CD4-positive, alpha-beta T cell treated with Interferon alpha-2 for 1 hour (primary cell): ENCODE measurements at places on chromosomes 7 and 10.
A peak's percentile ranks its signal among the peaks of the same experiment; 100 is the strongest.

DNA sequence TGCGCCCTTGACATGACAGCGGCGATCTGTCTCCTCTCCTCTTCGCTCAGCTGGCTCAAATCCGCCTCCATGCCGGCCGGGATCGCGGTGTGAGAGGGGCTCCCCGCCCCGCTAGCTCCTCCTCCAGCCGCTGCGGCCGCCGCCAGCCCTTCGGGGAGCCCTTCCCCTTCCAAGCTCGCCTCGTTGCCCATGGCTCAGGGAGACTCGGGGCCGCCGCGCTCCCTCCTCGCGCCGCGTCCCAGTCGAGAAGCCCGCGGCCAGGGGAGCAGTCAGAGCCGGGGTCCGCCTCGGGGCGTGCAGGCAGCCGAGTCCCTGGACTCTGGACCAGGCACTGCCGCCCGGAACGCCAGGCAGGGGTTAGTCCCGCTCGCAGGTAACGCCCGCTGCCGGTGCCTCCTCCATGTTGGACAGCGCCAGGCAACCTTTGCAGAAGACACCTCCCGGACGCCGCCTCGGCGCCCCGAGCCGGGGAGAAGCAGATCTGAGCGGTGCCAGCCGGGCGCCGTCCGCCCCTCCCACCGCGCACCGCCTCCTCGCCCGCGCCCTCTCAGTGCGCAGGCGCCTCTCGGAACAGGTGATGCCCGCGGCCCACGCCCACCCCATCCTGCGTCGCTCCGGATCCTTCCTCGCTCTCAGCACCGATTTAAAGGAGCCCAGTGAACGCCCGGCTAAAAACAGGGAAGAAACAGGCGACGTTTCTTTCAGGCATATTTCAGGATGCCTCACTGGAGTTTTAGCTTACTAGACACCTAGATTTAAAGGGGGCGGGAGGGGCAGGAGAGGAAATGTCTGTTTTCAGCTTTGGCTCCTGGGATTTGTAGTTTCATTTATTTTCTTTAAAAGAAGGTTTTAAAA, at the start of gene PCLO:
PCLO (minus strand) TSS at position 483 of the 855 bp plus-strand sequence; CDS start at position 191, 292 bp downstream.
- DNase-seq = peak; percentile 35

DNA sequence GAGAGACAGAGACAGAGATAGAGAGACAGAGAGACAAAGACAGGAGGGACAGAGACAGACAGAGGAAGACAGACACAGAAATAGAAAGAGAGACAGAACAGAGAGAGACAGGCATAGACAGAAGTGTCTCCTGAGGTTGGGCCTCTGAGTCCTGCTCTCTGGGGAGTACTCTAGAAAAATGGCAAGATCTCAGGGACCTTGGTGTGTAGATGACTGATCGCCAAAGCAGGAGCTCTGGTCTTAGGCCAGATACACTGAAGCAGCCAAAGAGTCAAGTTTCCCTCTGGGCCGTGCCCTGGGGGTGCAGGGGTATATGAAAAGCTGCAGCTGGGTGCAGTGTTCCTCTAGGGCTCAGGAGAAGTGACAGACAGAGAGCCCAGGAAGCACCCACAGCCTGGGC, 176.6 kb upstream of the TNS3 start:
- no peak for DNase-seq

GRCh38 chr10:47059606-47060311, 148.5 kb downstream of the PTPN20 start:
- DNase-seq = no peak

GRCh38 chr10:26969145-26969926, 108.6 kb upstream of the ABI1 start:
- DNase-seq = no peak

DNA sequence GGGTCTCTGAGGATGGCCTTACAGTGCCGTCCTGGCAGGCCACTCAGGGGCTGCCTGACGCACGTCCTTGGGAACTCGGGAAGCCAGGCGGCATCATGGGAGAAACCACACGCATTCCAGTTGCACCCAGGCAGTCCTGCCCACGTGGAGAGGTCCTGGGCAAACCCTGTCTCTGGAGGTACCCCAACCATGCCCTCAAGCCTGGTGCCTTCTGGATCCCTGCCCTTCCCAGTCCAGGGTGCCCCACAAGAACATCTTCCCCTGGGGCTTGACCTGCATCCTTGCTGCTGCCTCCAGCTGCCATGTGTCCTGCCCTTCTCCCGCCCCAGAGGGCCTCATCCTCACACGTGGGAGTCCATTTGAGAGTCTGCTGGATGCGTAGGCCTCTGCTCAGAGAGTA, 200.3 kb upstream of the PPP2R2D start:
- no peak for DNase-seq

DNA sequence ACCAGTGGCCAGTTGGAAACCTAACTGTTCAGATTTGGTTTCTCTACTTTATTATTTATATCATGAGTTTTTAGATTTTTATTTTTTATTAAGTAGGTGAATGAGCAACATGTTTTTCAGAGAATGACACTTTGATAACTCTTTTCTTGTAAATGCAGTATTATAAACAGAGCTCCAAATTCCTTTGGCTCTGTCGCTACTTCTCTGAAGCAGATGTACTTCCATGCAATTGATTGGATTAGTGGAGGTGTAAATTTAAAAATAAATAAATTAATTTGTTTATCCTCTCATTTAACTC, 34.3 kb upstream of the ICA1 start:
- DNase-seq = no peak

DNA sequence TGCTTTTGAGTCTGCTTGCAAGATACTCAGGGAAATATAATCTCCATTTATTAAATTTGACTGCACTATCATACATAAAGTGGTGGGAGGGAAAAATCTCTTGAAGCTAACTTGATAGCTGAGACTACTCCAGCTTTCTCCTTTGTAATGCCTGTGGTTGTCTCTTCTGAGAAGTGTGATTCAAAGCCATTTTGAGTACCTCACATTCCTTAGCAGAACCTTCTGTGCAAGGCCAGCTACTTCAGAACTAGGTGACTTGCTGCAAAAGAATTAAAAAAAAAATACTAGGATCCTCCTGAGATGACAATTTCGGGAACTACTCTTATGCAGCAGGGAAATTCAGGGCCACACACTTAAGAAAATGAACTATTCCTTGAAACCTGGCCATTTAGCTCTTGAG, 294.8 kb downstream of the MDFIC start:
- DNase-seq = no peak

GRCh38 chr7:86664486-86664885, 20.8 kb downstream of the GRM3 start:
- DNase-seq = no peak

DNA sequence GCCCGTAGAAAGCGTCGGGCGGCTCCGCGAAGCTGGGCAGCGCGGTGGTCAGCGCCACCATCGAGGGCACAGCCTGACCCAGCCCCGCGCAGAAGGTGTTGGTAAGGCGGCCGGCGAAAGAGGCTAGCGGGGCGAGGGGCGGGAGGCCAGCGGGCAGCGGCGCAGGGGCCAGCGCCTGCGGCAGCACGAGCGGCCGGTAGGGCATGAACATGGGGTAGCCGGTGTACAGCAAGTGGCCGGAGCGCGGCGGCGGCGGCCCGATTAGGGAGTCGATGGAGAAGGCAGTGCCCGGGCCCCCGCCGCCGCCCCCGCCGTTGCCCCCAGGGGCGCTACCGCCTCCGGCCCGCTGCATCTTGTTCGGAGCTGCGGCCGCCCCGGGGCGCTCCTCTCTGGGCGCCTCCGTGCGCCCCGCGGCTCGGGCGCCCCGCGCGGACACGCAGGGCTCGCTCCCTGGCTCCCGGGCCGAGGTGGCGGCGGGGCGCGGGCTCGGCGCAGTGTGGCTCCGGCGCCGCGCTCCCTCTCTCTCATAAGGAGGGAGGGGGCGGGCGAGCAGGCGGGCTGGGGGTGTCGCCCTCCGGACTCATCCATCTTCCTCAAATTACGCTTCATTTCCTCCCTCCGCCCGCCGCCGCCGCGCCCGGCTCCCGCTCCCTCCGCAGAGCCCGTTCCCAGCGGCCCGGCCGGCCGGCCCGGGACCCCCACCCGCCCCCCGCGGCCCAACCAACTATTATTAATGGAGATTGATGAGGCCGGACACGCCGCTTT, at the start of gene GBX1:
GBX1 (minus strand) TSS at position 498 of the 765 bp plus-strand sequence; CDS start at position 352, 146 bp downstream.
- no peak for DNase-seq

DNA sequence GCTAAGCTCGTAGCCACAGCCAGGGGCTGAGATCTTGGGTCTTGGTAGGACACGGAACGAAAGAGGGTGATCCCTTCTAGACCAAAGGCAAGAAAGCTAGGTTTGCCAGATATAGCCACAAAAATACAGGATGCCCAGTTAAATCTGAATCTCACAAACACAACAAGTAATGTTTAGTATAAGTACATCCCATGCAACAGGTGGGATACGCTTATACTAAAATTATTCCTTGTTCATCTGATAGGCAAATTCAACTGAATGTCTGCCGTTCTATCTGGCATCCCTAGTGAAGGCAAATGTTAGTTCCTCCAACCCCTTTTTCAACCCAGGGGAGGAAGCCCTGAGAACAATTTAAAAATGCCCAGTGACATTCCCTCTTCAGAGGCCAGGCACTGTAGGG, 131.1 kb upstream of the MGMT start:
- DNase-seq = no peak

DNA sequence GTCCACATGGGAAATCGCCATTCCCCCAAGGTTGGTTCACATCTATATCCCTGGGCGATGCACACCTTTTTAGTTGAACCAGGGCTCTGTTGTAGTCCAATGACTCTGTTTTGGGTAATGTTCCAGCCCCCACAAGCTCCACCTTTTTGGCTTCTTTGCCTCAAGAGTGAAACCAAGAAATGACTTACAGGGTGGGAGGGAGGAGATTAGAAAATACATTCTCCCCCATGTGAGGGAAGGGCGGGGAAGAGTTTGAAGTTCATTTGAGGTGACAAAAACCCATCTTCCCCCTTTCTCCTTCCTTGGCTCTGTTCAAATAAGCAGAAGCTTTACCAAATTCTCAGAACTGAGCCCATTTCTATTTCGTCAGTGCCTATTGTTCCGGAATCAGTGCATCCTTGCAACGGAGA, 82.8 kb downstream of the GATA3 start:
- peak; percentile 37 for DNase-seq

DNA sequence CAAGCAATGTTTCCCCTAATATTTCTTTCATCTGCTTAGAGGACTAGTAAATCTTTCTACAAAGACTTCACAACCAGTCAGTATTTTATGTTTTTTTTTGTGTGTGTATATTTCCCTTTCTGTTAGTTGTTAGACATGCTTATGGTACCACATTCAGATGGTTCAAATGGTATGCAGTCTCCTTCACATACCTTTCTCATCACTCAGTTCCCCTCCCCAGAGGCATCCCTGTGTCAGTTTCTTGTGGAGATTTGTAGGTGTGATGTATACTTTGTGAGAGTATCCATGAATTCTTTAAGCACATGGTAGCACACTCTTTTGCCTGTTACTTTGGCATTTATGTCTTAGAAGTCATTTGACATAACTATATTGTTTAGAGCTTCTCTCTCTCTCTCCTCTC, 4.4 kb downstream of the ZNF485 start:
- no peak for DNase-seq

- DNase-seq = no peak
These were observed 79.2 kb downstream of the NUDCD3 start for GRCh38 chr7:44411306-44411705.

DNA sequence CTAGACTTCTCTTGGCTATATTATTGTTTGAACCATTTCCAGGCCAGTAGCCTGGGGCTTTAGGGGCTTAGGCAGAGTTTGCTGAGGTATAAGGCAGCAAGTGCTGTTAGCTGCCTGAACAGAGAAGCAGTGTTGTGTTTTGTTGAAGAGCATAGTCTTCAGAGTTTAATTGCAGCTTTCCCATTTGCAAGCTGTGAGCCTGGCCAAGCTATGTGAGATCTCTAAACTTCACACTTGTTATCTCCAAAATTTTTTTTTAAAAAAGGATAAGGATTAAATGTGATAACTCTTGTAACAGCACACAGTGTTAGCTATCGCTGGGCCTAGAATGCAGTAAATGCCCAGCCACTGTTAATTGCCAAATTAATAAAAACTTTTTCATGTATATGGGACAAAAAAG, 782.4 kb downstream of the REEP3 start:
- DNase-seq = no peak

DNA sequence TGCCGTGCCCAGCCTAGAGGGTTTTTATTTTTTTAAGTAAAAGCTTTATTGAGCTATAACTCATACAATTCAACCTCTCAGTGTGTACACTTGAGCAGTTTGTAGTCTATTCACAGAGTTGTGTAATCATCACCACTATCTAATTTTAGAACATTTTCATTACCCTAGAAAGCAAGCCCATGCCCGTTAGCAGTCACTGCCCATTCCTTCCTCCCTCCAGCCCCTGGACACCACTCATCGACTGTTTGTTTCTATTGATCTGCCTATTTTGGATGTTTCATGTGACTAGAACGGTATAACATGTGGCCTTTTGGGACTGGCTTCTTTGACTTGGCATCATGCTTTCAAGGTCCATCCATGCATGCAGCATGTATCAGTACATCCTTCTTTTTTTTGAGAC, 25.7 kb upstream of the SEC61A2 start:
- no peak for DNase-seq

DNA sequence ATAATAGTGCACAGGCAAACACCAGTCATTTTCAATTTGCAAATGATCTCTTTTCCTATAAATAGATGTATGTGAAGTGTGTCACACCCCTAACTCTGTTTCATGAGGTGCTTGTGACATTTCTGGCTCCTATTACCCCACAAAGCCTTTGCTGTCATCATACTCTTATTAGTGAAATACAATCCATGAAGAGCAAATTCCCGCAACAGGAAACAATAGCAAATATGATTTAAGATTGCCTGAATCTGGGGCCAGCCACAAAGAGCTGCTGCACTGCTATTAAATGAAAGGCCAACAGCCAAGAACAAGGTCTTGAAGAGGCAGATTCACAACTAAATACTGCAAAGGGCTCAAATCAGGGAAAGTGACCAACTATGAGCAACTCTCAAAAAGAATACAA, 96.3 kb upstream of the CAV2 start:
- DNase-seq = no peak
